ENCODE measurements at places on chromosomes 3 and 15.

DNA sequence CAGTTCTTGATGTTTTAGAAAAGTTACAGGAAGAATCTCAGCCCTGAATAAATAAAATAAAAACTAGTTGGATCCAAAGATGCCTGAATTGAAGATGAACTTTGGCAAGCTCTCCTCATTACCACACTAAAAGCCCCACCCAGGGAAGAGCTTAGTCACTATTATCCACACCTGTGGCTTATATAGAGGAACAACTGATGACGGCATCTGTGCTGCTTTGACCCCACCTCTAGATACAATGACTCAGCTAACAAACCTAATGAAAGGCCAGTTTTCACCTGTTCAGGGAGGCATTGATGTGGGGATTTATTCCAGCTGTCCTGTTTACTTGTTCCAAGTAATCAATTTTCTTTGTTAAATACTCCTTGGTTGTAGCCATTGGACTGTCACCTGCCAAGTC, 604.7 kb upstream of the EPHA6 start:
- no peak for DNase-seq

GRCh38 chr15:68364028-68364659, 67.8 kb downstream of the ITGA11 start:
- no peak for DNase-seq

GRCh38 chr3:89098964-89099585, 8.3 kb upstream of the EPHA3 start:
- no peak for DNase-seq

GRCh38 chr15:39944726-39945125, 10.8 kb downstream of the EIF2AK4 start:
- DNase-seq, result no peak

DNA sequence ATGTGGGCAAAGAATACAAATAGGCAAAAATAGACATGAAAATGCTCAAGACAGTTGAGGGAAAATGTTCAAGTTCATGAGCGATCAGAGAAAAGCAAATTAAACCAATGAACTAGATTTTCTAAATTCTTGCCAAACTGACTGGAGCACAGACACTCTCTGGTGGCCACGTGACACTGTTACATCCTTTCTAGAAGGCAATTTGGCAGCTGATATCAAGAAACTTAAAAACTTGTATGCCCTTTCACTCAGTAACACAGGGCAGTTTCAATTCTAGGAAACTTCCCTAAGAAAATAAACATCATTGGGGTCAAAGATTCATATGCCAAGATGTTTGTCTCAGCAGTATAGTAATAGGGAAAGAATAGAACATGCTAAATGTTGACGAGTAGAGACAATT, 52.2 kb downstream of the ABHD5 start:
- no peak for DNase-seq
